ENCODE measurements at places on chromosomes 3 and 15. TPM values are rescaled to one million over a fixed set of nuclear protein-coding genes. Genes with fewer than 3 reads are reported as not detected.

The NAALADL2 gene
- 0.85 TPM for total RNA-seq

The ANKRD63 gene
- not detected for total RNA-seq

The SEMA7A gene
- total RNA-seq, result 1.2 TPM

The PSTPIP1 gene
- 9.9 TPM for total RNA-seq

The RTP4 gene
- total RNA-seq, result 1.5 TPM

The PLA2G4D gene
- total RNA-seq, result 0.19 TPM

The CNTN4 gene
- total RNA-seq, result 6.5 TPM

The DHX30 gene
- 41.6 TPM for total RNA-seq

The SENP2 gene
- total RNA-seq, result 9.6 TPM

The TRIM42 gene
- total RNA-seq, result not detected

The PP2D1 gene
- total RNA-seq, result not detected

The PLD1 gene
- 30.9 TPM for total RNA-seq

The IMPG2 gene
- not detected for total RNA-seq

The GOLGA6D gene
- not detected for total RNA-seq

The NOP10 gene
- total RNA-seq, result 187 TPM

The NR2E3 gene
- 0.35 TPM for total RNA-seq

The KY gene
- 0.19 TPM for total RNA-seq

The EAF2 gene
- total RNA-seq, result 2.2 TPM

The IL5RA gene
- total RNA-seq, result not detected

The A4GNT gene
- total RNA-seq, result not detected

The CPN2 gene
- not detected for total RNA-seq

The IGSF10 gene
- 1.8 TPM for total RNA-seq

The TRH gene
- not detected for total RNA-seq

The CD276 gene
- total RNA-seq, result 12.9 TPM

The GRM2 gene
- total RNA-seq, result 0.53 TPM

The GOLGA8J gene
- total RNA-seq, result not detected

The DPH3 gene
- 21.9 TPM for total RNA-seq

The GREM1 gene
- 5.8 TPM for total RNA-seq

The WDR76 gene
- 4.6 TPM for total RNA-seq

The PROK2 gene
- total RNA-seq, result not detected

The DNAJC13 gene
- total RNA-seq, result 36.4 TPM

The CFAP20DC gene
- total RNA-seq, result 9.8 TPM

The CYP8B1 gene
- total RNA-seq, result not detected

The CFAP100 gene
- not detected for total RNA-seq

The APOD gene
- total RNA-seq, result 13.6 TPM

The CEMIP gene
- 9.0 TPM for total RNA-seq

The KLHL40 gene
- total RNA-seq, result not detected

The CCR3 gene
- total RNA-seq, result not detected

The ECE2 gene
- total RNA-seq, result not detected

The RTF1 gene
- 23.3 TPM for total RNA-seq

The TMEM158 gene
- 1.8 TPM for total RNA-seq

The CD86 gene
- total RNA-seq, result 1.6 TPM

The ONECUT1 gene
- total RNA-seq, result not detected

The RNU5B-1 gene
- total RNA-seq, result not detected

The GAP43 gene
- total RNA-seq, result 1.2 TPM

The FBXW12 gene
- not detected for total RNA-seq
